ENCODE measurements at places on chromosomes 7 and 10. TPM values are rescaled to one million over a fixed set of nuclear protein-coding genes. Genes with fewer than 3 reads are reported as not detected.

PRF1 gene
- total RNA-seq: not detected

PLOD3 gene
- total RNA-seq: 103 TPM

TMEM225B gene
- not detected for total RNA-seq

TMEM139 gene
- 49.3 TPM for total RNA-seq

CHRM2 gene
- total RNA-seq: not detected

Measured in Calu3 (cell line).